DMS79 (cell line): ENCODE measurements at places on chromosomes 7 and 10.

DNA sequence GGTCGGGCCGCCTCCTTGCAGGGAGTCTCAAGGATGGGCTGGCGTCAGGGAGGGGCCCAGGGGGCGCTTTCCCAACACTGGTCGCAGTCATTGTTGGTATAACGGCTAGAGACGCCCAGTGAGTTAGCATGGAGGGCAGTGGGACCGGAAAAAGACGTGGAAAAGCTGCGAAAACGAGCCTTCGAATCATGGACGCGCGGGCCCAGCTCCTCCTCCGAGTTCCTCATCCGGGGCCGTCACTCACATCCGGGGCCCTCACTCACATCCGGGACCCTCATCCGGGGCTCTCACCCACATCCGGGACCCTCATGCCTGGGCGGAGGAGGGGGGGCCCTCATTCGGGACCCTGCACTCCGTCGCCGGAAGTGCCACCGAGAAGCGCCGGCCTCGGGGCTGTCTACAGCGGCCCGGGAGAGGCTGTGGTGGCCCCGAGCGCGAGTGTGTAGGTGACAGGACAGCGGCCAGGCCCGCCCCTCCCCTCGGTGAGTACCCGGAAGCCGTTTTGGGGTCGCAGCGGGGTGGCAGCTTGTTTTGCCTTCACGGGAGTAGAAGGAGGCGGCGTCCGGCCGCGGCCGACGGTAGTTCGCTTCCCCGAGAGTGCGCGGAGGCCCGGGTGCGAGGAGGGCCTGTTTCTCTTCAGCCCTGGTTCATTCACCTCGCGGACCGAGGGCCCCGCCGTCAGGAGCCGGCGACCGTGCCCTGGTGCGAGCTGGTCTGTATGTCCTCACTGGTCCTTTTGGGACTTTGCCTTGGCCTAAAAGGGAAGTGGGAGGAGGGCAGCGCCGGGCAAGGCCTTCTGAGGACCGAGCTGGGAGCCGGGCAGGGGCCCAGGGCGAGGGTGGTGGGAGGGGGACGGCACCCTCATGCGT, at the start of gene ZNF655:
Gene ZNF655, plus strand, starts transcription at position 337 of the 869 bp plus-strand sequence. CDS start 1,918 bp downstream, outside the sequence.
- DNase-seq, result peak; percentile 91

DNA sequence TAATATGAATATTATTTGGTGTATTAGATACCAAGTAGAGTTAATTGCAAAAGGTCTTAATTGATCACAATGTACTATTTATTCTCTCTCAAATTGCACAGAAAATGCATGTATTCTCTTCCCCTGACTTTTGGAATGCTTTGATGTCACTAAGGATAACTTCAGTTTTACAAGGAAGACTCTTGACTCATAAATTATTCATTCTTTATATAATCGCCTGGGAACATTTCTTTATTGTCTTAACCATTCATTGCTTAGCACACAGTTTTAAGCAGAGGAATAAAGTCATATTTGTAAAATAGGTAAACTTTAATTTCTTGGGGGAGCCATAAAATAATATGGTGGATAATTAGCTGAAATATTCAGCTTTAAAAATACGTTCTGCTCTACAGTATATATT, 306.0 kb upstream of the TMEM229A start:
- no peak for DNase-seq

GRCh38 chr10:128073890-128074289, 52.3 kb downstream of the MKI67 start:
- DNase-seq, result no peak

- DNase-seq, result no peak
These were observed 3.6 kb downstream of the BLOC1S2 start for GRCh38 chr10:100282907-100283306.

DNA sequence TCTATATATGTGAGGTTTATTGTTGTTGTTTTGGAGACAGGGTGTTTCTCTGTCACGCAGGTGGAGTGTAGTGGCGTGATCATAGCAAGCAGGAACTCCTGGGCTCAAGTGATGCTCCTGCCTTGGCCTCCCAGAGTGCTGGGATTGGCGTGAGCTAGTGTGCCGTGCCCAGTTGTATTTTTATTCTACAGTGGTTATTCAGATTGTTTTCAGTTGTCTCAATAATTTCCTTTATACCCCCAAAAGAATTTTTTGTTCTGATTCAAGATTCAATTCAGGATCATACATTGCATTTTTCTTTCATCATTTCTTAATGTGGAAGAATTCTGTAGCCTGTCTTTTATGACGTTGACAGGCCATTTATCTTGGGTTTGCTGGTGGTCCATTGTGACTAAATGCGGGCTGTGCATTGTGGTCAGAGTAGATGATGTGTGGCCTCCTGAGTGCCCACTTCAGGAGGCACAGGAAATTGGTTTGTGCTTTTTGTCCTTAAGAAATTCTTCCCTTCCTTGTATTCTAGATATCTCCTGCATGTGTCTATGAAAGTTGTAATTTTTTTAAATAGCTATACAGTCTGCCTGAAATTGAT, 22.9 kb downstream of the RBM33 start:
- peak; percentile 22 for DNase-seq
